ENCODE measurements at places on chromosomes 7 and 10.

GRCh38 chr10:128898133-128898915, 568.7 kb upstream of the MGMT start:
- DNase-seq, result no peak

DNA sequence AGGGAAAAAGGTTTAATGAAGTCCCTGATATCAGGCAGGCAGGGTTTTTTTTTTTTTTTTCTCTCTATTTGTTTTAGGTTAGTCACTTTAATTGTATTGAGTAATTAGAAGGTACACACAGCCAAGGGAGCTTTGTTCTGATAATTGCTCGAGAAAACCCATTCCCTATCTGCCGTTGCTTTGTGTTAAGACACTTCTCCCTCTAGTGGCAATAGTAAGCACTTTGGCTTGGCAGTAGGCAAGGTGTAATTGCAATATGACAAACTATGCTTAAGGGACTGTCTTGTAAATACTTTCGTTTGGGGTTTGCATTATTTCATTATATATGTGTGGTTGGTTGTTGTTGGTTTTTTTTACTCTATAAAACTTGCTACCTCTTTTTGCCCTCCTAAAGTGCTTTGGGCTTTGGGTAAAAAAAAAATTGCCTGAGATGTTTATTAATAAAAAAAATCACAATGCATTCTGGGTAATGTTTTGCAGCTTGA, 113.4 kb downstream of the BTRC start:
- peak; percentile 64 for DNase-seq

GRCh38 chr10:132281915-132282666, 25.7 kb downstream of the STK32C start:
- DNase-seq, result no peak

DNA sequence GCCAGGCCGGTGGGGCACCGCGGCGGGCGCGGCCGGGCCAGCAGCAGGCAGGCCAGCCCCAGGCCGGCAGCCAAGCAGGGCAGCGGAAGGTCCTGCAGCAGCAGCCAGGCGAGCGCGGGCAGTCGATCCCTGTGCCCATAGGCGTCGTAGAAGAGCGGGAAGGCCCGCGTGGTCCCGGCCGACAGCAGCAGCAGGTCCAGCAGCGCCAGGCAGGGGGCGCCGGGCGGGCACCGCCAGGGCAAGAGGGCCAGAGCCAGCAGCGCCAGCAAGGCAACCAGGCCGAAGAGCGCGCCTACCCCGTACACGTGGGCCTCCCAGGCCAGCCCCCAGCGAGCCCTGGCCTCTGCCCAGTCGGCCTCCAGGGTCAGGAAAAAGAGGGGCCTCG, 8.4 kb upstream of the RBM28 start:
- DNase-seq, result no peak

DNA sequence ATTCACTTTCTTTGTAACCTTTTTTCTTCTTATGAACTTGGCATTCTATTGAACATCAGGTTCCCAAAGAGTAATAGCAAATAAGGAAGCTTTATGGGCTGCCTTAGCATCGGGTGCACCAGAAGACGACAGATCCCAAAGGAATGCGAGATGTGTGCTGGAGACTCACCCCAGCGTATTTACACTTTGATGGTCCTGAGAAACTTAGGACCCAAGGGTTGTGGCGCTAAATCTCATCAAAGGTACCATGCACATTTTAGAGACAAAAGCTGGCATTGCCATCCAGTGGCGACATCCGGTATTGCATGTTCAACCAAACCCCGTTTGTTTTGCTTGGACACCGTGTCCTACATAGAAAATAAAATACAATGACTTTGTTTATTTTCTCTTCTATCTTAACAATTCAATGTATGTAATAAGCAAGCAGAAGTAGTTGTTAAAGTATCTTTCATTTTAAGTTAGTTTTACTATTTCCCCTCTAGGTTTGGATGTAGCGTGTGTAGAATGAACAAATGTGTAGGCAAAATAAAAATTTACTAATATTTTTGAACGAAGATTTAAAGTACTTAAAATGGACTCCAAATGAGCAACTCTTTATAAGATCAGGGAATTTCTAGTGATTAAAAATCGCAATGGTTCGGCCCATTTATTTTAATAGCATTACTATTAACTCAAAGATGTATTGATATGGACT, 1154.8 kb downstream of the GATA3 start:
- DNase-seq, result peak; percentile 47

GRCh38 chr7:55526770-55527169, 45.5 kb downstream of the VOPP1 start:
- no peak for DNase-seq

DNA sequence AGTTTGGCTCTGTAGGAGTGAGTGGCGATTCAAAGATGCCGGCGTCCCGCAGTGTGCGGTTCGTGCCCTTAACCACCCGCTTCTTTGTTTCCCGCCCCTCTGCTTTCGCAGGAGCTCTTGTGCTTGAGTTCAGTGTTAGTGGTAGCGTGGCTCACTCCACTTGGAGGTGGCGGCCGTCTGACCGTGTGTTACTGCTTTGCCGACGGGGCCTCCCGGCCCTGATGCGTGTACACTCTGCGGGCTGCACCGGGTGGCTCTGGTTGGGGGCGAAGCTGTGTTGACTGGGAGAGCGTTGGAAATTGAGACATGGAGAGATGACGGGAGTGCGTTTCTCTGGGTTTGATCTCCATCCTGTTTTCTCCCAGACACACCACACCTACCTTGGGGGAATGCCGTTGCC, 31.4 kb downstream of the SHH start:
- DNase-seq, result no peak

GRCh38 chr10:35463105-35463867, 127.0 kb downstream of the CCNY start:
- DNase-seq, result no peak

DNA sequence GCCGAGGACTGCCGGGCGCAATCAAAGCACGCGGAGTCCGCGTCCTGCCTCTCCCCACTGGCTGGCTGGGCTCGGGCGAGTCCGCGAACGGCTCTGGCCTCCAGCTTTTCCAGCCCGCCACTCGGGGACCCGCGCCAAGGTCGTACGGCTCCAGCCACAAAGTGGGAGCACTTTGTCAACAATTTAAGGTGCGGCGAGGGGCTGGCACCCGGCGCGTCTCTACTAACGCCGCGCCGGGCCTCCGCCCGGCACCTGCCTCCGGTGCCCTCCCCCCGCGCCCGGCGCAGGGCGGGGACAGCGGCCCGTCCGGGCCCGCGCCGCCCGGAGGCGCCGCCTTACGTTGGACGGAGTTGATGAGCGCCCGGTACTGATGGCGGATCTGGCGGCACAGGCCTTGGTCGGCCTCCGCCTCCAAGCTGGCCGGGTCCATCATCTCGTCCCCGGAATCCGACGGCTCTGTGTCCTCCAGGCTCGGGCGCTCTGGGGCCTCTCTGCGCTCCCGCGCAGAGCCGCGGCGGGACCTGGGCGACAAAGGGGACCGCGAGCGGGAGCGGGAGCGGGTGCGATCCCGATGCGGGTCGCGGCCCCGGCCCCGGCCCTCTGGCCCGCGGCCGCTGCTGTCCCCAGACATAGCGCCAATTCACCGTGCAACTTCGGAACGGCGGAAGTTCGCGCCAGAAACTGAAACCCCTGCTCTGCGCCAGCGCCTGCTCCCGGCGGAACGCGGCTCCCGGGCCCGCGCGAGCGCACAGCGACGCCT, at the start of gene NSMCE4A:
TSS of gene NSMCE4A (minus strand) at position 683 of the 760 bp plus-strand sequence. CDS start at position 631, 52 bp downstream.
- DNase-seq, result peak; percentile 18

DNA sequence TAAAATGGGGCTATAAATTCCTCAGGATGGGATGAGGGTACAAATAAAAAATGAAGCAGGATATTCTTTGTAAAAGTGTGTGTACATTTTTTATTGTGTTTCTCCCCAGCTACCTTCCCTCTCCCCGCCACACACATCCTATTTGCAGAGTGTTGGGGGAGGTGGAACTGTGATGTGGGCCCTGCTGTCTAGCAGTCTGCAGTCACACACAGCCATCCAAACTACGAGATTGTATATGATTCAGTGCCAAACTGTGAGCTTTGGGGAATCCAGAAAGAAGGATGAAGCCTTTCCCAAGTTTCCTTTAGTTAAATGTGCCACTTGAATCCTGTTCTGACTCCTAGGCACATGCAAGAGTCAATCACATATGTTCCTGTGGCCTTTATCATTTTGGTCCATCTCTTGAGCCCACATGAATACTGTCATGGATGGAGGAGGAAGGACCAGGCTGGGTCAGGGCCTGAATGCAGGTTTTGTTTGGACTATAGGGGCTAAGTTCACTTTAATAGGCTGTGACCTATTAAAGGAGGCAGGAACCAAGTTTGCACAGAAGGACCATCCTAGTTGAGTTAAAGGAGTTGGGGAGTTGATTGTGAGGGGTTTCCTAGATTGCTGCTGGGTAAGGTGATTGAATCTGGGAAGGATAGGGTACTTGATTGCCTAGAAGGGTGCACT, 1.1 kb upstream of the SEMA4G start:
- DNase-seq, result no peak

GRCh38 chr10:114917459-114917858, 20.5 kb upstream of the TRUB1 start:
- no peak for DNase-seq

- no peak for DNase-seq
These were observed 9.2 kb upstream of the FAS start for GRCh38 chr10:88981435-88981834.

DNA sequence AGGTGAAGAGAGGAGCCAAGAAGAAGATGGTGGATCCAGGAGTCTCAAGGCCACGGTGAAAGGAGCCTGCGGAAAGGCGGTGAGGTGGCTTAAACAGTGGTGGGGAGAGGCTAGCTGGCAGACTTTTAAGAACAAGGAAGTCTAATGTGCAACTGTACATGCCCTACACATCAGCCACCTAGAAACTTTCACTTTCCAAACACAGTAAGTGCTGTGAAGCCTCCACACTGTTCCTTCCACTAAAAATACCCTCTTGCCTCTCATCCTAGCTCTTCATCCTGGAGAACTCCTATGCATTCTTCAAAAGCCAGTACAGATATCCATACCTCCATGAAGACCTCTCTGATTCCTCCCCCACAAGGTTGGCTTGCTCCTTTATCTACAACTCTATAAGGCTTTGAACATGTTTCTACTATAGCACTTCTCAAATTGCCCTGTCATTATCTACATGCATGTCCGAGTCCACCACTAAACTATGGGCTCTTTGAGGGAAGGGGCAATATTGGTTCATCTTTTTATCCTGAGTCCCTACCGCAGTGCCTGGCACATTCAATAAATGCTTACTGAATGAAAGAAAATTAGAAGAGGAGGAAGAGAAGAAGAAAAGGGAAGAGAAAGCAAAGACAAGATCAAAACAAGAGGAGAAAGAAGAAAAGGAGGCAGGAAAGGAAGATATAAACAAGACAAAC, 54.2 kb downstream of the DNAJC12 start:
- DNase-seq, result no peak

DNA sequence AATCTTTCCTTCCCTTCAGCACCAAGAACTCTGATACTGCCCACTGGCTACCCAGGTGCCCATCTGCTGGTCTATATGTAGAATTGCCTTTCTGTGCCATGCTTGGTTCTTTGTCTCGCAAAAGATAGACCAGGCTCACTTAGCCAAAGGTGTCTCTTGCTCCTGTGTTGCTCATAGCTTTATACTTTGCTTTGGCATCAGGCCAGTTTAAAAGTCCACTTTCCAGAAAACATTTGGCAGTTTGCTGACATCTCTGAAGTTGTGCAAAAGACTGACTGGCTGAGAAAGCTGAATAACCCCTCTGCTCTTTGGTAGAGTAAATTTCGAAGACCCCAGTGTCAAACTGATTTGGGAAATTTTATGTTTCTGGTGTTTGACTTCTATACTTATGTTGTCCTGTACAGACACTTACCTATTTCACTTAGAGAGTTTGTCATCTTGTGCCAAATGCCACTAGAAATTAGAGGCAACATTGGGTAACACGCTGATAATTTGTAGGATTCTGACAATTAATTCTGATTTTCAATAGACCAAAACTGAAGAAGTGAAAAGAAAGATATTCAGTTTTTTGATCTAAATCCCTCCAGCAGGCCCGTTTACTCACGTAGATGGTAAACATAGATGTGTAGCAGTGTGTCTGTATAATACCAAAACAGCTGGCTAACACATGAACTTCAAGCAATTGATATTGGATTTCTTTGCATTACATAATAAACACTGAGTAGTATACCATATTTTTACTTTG, 91.1 kb downstream of the CPED1 start:
- DNase-seq, result no peak

DNA sequence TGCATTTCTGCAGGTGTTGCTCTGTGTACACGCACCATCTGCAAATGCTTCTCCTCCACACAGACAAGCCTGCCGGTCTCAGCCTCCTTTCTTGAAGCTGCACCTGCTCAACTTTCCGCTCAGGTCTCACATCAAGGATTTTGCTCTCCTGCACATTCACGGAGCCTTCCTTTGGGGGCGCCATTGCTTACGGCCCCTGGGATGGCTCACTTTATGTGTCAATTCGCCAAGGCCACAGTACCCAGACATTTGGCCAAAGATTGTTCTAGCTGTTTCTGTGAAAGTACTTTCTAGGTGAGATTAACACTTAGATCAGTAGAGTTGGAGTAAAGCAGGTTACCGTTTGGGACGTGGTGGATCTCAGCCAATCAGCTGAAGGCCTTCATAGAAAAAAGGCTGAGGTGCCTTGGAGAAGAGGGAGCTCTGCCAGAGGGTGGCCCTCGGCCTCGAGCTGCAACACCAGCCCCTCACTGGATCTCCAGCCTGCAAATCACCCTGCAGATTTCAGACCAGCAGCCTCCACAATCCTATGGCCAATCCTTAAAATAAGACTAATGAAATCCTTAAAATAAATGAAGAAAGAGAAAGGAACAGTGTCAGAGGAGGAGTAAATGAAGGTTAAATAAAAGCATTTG, 39.9 kb upstream of the PPP2R2D start:
- no peak for DNase-seq

DNA sequence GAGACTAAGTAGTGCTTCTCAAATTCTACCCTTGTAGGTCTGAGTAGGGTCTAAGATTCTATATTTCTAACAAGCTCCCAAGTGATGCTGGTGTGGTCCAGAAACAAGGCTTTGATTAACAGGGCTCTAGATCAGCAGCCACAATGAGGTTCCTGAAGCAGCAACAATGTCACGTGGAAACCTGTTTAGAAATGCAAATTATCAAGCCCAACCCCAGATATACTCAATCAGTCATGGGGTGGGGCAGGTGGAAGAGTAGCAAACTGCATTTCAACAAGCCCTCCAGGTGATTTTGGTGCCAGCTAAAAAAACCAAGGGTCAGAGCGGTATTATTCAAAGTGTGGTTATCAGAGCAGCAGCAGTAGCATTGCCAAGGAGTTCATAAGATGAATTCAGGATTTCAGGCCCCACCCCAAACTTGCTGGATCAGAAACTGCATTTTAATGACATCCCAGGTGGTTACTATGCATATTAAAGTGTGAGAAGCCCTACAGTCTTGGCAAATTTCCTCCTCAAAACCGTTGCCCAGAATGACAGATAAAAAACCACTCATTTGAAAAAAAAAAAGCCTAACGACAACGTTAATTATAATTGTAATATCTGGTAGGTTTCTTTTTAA, 199.2 kb downstream of the AHR start:
- no peak for DNase-seq

GRCh38 chr7:128741491-128741890, 2.3 kb downstream of the CALU start:
- DNase-seq, result no peak
